ENCODE measurements at places on chromosomes 12 and 14. TPM values are rescaled to one million over a fixed set of nuclear protein-coding genes. Genes with fewer than 3 reads are reported as not detected.

DNA sequence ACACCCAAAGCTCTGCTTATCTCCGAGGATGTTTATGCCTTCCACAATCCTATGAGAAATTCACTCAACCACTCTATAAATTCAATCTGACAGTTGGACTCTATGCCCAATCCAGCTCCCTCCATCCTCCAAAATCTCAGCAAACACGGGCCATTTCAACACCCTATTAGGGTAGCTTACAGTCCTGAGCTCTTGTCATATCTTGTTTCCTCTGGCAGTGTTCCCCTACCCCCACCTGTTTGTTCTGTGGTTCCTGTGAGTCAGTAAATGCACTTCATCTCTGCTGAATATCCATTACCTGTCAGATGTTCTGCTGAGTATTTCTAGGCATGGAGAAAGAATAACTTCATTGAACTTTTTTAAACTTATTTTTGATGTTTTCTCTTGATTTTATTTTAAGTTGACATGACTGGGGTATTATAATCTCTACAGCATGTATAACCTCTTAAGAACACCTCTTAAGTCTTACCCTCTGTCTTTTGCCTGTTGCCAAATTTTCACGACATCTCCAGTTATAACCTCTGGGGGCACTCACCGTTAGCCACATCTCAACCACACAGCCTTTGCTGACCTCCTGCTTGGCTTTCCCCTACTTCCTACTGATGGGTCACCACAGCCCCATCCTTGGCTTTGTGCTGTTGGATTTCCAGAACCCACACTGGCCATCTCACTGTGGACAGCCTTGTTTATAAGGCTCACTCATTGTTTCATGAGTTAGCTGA is 317.0 kb upstream of the TMPO start:
- H3K4me1 ChIP-seq = no peaks in the 10 kb centered on the region
- no peak overlapping the region for H3K27ac ChIP-seq
- DNase-seq = no peak
- no peak overlapping the region for H3K4me3 ChIP-seq
- H3K27me3 ChIP-seq = peaks cover 5% of the 10 kb centered on the region

DNA sequence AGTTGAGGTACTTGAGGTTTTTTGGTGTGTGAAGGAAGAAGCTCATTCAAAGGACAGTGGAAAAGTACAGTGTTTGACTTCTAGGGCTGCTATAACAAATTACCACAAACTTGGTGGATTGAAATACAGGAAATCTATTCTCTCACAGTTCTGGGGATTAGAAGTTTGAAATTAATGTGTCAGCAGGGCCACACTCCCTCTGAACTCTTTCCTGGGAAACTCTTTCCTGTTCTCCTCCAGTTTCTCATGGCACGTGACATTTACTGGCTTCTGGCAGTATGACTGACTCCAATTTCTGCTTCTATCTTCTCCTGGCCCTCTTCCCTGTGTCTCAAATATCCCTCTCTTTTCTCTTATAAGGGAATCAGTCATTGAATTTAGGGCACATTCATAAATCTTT is 160.2 kb downstream of the CCDC91 start:
- peaks cover 13% of the 10 kb centered on the region for H3K36me3 ChIP-seq
- no peak overlapping the region for H3K4me3 ChIP-seq
- H3K27me3 ChIP-seq = no peaks in the 10 kb centered on the region
- H3K4me1 ChIP-seq = peaks cover 5% of the 10 kb centered on the region
- no peak for DNase-seq
- no peak overlapping the region for H3K27ac ChIP-seq

The LIN52 gene
- 7.5 TPM for total RNA-seq

The ASPG gene
- not detected for total RNA-seq

The TAS2R42 gene
- total RNA-seq = not detected

The TULP3 gene
- 27.1 TPM for total RNA-seq

The FSCB gene
- not detected for total RNA-seq

All from chondrocyte (in vitro differentiated cells).